CD4-positive, alpha-beta T cell treated with Interleukin-6 at 100 ng/mL for 8 hours (primary cell): ENCODE measurements at places on chromosomes 4 and X.

GRCh38 chr4:138438608-138439007 lies 196.5 kb upstream of the SLC7A11 start:
- DNase-seq, result no peak

GRCh38 chrX:147847999-147848398 lies 63.7 kb upstream of the FMR1 start:
- DNase-seq, result no peak

DNA sequence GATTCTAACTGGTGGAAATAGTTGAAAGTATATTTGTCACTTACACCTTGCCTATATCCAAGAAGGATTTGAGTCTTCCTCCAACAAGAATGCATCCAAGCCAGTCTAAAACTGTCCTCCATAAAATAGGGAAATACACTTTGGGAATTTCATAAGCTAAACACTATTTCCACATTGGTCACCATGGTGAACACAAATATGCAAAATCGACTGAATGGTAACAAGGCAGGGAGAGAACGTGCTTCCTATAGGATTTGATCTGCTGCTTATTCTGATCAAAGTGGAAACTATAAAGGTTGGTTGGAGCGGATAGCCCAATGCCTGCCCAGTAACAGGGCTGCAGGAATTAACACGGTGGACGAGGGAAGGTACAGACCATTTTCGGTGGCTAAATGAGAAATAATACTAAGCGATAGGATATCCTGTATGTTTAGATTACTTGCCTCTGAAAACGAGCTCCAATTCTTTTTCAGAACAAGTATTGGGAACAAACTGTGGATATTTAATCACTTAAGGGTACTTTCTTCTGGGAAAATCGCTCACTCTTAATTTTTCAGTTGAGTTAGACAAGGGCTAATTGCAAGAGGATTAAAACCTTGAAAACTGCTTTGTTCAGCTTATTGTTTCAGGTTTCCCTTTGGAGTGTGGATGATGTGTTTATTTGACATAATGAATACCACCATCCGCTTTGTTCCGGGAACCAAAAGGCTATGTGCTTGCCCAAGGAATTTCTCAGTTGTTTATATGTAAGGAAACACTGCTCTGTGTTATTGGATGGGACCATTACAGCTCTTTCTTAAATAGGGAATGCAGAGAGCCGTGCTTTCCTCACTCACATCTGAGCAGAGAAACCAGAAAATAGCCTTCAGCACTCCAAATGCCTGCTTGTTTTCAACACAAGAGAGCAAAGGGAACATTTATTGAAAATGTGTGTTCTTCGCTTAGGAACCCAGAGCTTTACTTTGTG lies 194.4 kb downstream of the CBR4 start:
- DNase-seq, result no peak

GRCh38 chrX:7446815-7447214 lies 298.9 kb upstream of the PUDP start:
- no peak for DNase-seq

DNA sequence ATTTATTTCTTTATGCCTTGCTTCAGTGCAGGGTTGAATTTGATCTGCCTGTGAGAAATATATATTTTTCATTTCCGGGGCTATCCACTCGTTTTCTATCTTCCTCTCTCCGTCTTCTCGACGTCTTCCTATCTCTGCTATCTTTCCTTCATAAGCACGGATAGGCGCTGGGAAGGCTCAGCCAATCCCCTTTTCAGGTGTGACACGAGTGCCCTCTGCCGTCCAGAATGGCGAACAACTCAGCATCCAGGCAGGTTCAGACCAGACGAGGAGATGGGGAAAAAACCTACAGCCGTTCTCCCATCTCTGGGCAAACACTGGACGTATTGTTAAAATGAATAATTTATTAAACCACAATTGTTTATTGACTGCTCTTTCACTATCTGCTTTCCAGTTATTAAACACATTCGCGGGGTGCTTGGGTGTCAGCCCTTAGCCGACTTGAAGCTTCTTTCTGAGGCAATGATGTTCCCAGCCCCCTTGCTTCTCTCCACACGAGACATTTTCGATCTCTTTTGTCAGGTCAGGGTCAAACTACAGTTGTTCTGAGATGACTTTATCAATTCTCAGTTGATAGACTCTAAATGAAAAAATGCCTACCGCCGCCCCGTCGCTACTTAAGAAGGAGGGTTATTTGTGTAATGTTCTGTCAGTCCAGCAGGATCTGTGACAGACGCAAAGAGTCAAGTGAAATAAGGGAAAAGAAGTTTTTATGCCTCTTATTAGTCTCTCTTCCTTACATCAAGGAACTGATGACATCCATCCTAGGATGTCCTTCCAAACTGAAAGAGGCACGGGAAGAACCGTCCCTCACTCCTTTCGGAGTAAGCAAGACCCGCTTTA lies 96.3 kb upstream of the NOCT start:
- DNase-seq, result no peak

GRCh38 chrX:31200430-31200829 lies 128.6 kb upstream of the FTHL17 start:
- DNase-seq, result no peak

DNA sequence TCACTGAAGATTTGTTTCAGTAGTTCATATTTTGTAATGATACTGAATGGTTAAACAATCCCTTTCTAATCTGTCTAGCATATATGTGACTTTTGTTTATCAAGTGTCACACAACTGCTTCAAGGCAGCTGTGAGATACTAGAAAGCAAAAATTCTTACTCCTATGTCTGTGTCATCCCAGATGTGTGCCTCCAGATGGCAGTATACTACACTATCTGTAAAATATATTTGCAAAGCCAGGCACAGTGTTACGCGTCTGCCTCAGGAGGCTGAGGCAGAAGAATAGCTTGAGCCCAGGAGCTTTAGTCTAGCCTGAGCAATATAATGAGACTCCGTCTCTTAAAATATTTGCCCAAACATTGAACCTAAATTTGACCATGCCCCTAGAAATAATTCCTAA lies 4.0 kb downstream of the NUDT10 start:
- DNase-seq, result peak; percentile 37

- no peak for DNase-seq
Observed at GRCh38 chr4:48234575-48234974, 35.1 kb downstream of the TEC start.

DNA sequence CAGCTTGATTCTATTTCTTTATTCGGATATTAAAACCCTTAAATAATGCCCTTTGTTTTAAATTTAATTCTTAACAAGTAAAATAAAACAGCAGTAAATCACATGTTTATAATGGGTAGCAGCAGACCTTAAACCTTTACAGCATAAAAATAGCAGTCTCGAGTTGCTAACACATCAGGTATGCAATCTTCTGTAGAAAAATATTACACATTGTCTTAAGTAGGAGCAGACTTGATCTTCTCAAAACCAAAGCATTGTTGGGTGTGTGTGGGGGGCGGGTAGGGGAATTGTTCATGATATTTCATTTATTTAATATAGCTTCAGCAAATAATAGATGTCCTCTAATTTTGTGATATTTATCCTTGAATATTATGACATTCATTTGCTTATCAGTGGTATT lies 331.4 kb downstream of the PCDH7 start:
- DNase-seq, result no peak

- DNase-seq, result no peak
Observed at GRCh38 chrX:14354521-14354920, 174.8 kb upstream of the GLRA2 start.

DNA sequence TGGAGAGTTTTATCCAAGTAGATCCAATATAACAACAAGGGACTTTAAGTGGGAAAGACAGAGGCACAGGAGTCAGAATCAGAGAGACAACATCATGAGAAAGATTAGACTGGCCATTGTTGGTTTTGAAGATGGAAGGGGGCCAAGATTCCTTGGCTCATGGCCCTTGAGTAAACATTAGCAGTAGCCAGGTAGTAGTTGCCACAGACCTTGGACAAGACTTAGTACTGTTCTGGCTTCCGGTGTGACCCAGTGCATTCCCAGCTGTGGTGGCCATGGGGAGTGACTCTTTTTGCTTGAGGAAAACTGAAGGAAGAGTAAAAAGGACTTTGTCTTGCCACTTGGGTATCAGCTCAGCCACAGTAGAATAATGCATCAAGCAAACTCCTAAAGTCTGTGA lies 462.2 kb upstream of the CPXCR1 start:
- DNase-seq, result no peak

DNA sequence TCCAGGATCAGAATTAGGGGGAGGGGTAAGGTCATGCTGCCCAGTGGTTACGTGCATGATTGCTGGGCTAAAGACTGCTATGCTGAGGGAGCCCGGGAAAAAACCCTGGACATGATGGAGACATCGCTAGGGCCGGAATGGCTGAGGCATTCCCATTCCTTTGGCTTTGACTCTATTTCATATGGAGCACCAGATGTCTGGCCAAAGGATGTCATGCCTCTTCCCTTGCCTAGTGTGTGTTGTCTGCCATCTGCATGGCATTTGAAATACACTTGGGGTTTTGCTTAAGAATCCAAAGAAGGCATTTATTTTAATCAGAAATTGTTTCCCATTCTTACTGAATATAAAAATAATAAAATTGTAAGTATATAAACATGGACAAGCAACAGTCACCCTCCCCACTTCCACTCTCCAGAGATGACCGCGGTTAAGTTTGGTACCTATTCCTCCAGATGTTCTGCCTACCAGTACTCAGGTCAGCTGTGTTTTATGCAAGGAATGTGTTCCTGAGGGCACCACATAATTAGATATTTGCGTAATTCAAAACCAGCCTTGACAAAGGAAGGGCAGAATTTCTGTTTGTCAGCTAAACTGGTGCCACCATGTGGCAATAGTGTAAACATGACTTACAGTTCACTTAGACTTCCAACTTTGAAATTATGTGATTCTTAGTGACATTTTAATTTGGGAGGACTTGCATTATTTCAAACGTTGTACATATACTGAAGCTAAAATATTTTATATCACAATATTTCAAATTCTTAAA lies 105.9 kb downstream of the CT47B1 start:
- DNase-seq, result peak; percentile 10

- DNase-seq, result no peak
Observed at GRCh38 chr4:41426539-41426938, 111.4 kb upstream of the LIMCH1 start.

DNA sequence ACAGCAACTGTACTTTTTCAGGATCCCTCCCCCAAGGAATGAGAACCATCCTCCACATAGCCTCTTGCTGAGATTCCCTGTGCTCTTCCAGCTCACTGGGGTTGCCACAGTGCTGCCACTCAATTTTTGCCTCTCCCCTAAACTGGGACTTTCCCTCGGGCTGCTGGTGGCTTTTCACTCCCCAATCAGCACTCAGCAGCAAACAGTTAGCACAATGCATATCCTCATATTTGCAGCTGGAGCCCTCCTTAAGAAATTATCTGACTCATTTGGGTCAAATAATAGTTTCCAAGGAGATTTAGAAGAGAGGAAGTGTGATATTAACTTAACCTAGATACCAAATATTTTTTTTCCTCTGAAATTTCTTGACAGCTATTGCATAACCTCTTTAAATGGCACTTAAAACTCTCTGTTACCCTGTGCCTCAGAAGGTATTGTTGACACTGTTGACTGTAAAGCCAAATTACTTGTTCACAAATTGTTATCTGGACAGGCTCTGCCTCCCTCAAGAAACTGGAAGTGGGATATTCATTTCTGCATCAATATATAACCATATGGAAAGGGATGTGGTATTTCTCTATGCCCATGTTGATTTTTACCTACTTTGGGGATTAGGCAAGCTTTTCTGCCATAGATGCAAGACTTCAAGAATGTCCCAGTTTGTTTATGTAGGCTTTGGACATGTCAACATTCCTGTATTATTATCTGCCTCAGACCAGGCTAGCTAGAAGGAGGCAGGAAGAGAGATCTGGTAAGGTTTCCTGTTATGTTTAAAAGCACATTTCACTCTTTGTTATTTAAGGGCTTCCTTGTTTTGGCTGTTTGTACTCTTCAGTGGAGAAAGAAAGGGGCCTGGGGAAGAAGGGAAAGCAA lies 58.0 kb downstream of the SEPTIN11 start:
- peak; percentile 40 for DNase-seq

GRCh38 chr4:54484383-54484782 lies 173.4 kb upstream of the KIT start:
- DNase-seq, result no peak

GRCh38 chrX:10574663-10575062 lies 45.7 kb downstream of the MID1 start:
- no peak for DNase-seq

- DNase-seq, result no peak
Observed at GRCh38 chrX:118569676-118570075, 74.1 kb downstream of the DOCK11 start.

DNA sequence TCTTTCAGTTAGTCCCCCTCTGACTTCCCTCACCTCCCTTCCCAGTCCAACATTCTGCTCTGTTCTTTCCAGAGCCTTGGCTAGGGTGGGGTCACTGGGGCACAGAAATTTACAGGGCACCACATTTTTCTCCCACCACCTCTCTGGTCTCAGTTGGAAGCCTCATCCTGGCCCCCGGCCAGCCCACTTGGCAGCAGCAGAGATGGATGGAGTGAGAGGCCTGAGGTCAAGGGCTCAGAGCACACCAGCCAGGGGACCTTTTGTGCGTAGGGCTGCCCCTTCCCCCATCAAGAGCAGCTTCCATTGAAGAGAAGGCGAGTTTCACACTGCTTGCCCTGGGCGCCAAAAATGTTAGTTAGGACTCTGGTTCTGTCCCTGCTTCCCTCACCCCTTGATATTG lies 230.9 kb downstream of the SOX3 start:
- DNase-seq, result no peak

DNA sequence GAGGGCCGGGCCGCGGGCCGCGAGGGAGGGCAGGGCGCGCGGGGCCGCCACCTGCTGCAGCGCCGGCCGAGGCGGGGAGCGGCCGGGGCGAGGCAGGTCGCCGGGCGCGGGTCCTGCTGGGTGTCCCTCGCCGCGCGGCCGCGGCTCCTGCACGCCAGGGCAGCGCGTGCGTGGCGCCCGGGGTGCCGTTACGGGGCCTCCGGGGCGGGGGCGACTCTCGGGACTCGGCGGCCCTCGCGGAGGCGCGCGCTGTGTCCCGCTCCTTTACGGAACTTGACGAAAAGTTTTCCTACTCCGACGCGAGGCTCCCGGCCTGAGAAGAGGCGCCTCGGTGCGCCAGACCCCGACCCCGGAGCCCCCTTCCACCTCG lies 329 bp downstream of the TBC1D14 start:
- no peak for DNase-seq

- no peak for DNase-seq
Observed at GRCh38 chr4:55880652-55881280, 27.3 kb downstream of the EXOC1 start.

DNA sequence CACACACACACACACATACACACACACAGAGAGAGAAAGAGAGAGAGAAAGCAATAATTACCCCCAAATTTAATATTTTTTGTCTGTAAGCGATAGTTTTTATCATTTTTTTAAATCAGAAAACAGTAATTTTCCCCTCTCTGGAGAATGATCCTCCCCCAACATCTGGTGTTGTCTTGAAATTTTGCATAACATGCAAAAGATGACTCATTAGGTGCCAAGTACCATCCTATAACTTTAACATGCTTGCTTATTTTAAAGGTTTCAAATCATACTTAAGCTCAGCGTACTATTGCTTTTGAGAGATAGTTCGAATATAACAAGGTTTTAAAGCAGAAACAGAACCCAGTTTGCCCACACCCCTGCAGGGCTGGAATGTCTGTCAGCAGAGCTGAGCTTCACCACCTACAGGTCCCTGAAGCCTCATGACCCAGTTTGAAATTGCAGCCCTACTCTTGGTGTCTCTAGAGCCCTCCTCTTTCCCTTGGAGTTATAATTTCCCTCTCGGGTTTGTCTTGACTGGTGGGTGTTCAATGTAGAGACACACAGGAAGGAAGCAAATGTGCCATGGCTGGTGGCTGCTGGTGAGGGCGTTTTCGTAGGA lies 175.0 kb upstream of the HS3ST1 start:
- DNase-seq, result no peak
